ENCODE measurements at places on chromosomes 3 and 15.

- DNase-seq = no peak
These were observed 46.7 kb downstream of the FILIP1L start for GRCh38 chr3:100067589-100067988.

- no peak for DNase-seq
These were observed 334.9 kb downstream of the PTPRG start for GRCh38 chr3:61896251-61896650.

- peak; percentile 51 for DNase-seq
These were observed 46.1 kb downstream of the C2CD4A start for GRCh38 chr15:62112616-62113593.

DNA sequence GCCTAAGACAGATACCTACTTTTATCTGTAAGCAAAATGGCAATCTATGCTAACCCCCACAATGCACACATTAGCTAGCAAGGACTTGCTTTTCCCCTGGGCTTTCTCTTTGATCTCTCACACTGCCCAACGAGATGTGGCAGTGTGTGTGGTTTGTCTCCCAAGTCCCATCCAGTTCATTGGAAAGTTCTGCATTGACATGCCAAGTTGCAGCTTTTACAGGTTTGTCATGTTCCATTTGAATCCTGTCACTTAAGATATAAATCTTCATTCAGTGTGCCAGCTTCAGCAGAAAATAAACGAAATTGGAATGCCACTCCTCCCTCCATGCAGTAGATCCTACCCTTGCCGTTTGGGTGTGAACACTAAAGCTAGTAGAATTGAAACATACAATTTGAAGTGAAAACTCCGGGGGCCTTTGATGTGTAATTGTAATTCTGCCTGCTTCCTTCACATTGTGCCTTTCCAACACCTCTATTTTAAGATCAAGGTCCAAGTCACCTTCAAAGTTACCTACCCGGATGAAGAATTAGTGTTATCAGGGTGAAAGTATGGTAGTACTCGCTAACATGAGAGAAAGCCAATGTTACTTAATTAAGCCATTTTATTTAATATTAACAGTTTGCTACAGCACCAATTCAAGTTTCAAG, 130.9 kb upstream of the BHLHE40 start:
- DNase-seq = no peak

GRCh38 chr15:80375968-80376891, 28.0 kb upstream of the ARNT2 start:
- DNase-seq = no peak

DNA sequence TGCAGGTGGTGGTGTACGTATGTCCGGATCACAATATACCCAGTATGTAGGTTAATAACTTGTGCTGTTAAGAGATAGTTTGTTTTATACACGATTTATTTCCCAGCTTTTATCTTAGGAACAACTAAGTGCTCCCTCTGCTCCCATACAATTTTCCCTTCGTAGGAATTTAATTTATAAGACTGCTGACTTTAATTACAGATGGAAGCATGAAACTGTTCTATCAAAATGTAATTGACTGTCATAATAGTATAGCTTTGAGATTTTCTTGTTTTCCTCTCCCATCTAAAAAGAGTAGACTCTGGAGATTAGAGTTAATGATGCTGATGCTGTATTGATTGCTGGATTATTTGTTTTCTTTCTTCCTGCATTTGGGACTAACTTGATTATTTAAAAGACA, 370.7 kb upstream of the SGO1 start:
- no peak for DNase-seq

DNA sequence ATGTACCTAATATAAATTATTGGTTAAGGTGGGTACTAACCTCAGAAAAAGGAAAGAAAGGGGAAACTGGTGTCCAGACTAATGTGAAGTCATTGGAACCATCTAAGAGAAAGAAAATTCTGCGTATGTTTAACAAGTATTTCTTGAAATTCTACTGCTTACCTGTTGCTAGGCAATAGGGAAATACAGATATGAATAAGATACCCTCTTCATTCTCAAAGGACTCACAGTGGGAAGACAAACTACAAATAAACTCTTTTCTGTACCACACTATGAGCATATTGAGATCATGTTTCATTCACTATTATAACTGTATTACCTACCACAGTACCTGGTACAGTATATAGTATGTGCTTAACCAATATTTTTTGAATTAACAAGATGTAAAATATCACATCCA, 140.5 kb upstream of the MLF1 start:
- peak; percentile 11 for DNase-seq

DNA sequence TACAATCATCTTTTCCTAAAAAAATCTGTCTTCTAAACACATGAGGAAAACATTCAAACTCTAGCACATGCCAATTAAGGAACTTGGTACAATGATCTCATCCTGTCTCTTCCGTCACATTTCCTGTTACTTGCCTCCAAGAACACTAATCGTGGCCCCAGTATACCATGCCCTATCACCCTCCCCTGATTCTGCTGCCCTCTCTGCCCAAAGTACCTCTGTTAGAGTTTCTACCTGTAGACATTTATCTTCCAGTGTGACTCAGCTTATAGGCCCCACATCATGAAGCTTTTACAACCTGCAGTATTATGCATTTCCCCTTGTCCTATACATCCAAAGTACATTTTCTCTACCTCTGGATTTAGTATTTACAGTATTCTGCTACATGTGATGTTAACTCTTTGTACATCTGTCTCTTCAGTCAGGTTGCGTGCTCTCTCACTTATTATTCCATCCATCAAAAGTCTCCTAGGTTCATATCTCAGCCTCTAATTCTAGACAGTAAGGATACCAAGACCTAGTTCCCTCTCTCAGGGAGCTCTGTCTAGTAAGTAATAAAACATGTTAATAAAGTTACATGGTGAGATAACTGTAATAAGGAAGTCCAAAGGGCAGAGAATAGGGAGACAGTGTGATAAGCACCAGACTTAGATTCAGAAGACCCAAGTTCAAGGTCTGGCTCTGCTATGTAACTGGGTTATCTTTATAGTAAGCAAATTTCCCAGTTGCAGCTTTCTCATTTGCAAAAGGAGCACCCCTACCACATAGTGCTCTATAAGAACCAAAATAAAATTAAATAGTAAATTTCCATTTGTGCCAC, 8.9 kb upstream of the SEMA6D start:
- no peak for DNase-seq

GRCh38 chr3:126911162-126912026, 71.5 kb upstream of the PLXNA1 start:
- DNase-seq = peak; percentile 76

- DNase-seq = no peak
These were observed 79.2 kb downstream of the IL1RAP start for GRCh38 chr3:190593075-190593474.

DNA sequence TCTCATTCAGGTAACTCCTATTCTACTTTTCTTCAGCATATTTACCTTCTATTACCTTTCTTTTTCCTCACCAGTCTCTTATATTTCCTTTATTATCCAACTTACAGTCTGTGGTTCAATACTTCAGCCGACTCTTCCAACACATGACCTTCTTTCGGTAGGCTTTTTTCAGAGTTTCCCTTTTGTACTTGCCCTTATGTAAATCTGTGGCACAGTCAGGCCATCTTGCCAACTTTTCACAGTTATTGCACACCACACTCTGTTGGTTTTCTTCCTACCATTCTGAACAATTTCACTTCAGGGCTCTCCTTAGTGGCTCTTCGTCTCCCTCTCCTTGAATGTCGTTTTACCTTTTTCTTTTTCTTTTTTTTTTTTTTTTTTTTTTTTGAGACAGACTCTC, 427.8 kb downstream of the LPP start:
- DNase-seq = no peak
